Kidney epithelial cell (primary cell): ENCODE measurements at places on chromosomes 1 and 21.

- peak; percentile 2 for DNase-seq
Observed at GRCh38 chr1:182235952-182236650, 155.5 kb downstream of the GLUL start.

- no peak for DNase-seq
Observed at GRCh38 chr1:15386164-15386749, 23.4 kb upstream of the EFHD2 start.

GRCh38 chr1:109371341-109371739 is 26.4 kb downstream of the SORT1 start:
- DNase-seq: peak; percentile 41

DNA sequence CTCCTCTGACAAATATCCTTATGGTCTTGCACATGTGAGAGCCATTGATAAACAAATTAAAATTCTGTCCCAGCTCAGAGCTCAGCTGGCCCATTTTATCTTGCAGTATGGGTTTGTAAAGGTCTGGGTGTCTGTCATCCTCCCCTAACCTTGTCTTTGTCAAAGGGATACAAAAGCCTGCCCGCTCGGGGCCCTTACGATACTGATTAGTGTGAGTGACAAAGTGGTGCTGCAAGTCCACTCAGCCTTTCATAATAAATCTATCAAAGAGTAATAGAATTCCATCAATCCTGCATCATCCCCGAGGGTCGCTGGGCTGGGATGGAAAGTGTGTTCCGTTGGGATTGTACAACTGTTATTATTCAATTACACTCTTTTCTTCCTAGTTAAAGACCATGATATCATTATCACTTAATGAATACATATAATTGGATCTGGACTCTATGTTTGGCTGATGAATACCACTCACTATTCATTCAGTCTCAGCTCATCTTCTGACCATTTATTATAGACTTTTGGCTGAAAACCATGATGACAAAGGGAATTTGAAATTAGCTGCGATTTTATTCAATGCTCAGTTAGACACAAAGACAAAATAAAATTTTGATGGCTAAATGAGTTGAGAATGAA is 122.5 kb upstream of the FOXD3 start:
- no peak for DNase-seq

DNA sequence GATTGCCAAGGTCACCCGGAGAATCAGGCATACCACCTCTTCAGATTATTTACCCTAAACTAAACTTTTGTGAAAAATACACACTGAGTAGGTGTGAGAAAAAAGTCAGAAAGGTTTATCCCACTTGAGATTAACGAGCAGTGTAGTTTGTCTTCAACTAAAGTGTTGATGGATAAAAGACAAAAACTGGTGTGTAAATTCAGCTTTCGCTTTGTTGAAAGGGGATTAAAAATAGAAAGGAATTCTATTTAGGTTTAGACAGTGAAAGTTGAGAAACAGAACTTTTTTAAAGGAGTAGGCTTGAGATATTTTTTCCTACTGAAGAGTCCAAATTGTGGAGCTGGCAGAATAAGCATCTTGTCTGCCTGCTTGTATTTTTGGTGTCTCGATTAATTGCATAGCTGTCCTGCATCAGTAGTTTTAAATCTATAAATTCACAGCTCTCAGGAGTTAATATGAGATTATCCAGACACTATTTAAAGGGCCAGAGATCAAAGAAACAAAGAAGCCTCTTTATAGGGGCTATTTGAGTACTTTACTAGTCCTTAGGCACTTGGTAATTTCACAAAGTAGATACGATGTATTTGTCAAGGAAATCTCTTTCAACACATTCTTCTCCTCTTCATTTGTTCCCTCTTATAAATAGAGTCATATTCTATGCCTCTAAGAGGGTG is 46.7 kb upstream of the RABGAP1L start:
- no peak for DNase-seq

- no peak for DNase-seq
Observed at GRCh38 chr1:155974208-155975115, 3.9 kb downstream of the ARHGEF2 start.

GRCh38 chr1:200323856-200324400 is 85.9 kb downstream of the ZNF281 start:
- no peak for DNase-seq

DNA sequence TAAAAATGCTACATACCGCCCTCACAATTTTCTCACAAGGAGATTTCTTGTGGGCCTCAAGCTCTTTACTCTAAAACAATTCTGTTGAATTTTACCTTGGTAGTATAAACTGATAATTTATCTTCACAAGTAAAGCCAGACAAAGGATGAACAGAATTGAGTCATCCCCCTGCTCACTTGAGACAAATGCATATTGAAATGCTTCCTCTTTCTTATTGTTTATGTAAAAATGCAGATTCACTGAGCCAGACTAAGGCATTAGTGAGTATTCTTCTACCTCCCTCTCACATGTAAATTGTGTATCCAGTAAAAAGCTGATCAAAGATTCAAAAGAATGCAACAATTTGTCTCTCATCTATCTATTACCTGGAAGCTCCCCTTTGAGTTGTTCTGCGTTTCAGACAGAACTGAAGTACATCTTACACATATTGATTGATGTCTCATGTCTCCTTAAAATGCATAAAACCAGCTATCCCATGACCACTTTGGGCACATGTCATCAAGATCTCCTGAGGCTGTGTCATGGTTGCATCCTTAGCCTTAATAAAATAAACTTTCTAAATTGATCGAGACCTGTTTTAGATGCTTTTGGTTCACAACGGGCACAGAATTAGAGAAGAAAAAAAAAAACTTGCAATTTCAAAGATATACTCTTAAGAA is 743.1 kb upstream of the B3GALT2 start:
- DNase-seq: no peak
